ENCODE measurements at places on chromosomes 1 and 21. TPM values are rescaled to one million over a fixed set of nuclear protein-coding genes. Genes with fewer than 3 reads are reported as not detected.

The SPRR3 gene
- not detected for total RNA-seq

DNA sequence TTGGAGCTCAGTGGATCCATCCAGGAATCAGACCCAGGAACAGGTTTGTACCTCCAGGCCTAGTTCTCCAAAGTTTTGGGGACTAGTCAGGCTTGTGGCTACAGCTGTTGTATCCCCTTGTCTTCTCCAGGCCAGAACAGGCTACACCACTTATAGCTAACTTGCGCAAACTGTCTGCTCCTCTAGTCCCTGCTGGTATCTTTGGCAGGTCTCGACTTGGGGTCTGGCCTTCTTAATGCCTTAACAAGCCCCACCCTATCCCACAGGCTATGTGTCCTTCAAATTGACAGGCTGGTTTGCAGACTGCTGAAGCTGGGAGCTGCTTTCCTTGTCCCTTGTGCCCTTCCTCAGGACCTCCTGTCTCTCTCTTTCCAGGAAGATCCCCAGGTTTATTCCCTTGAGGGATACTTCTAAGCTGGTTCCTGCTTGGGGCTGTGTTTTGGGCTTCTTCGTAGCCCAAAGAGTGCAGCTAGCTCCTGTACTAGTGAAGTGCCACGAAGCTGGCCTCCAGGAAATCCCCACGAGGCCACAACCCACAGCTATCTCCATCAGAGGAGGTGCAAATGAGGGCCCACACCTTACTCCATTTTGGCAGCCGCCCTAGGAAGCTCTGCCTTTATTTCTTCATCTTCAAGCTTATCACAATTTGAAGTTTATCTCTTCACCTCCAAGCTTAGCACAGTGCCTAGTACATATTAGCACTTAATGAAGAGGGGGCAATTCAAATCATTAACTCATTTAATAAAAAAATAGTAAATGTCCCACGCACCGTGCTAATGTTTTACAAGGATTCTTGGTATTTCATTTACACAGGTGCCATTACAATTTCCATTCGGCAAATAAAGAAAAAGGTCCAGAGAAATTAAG lies 683 bp upstream of the DMAP1 start:
- no peak for DNase-seq

DNA sequence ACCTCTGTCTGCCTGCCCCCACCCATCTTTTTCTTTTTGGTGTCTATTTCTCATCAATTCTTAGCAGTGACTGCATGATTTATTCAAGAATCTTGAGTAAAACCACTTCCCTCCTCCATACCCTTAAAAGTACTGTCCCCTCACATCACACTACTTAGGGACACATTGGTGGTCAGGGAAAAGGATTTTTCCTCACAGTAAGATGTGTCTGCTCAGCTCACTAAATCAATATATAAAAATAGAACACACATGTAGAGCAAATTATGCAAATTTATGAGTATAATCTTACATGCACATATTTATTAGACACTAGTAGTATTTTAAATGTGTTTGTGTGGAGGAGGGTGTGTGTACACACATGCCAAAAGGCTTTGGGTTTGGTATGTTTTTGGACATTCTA lies 202.0 kb downstream of the PBX1 start:
- no peak for DNase-seq

The SIPA1L2 gene
- 33.7 TPM for total RNA-seq

GRCh38 chr1:154453161-154453560 lies 48.0 kb downstream of the IL6R start:
- no peak for DNase-seq

The SCCPDH gene
- total RNA-seq, result 80.3 TPM

DNA sequence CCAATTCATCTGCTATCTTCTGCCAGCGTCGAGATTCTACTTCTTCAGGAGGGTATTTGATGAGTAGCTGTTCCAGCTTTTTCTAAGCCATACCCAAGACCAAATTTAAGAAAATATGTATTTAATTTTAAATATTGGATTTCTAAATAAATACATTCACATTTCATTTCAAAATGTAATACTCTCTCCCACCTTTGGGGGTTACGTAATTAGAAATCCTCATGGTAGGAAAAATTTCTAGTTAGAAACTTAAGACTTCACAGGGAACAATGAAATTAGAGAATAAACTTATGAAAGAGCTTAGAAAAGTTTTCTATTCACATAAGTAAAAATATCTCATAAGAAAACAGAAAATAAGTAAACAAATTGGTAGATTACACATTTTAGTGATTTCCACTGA lies 102.9 kb downstream of the ZZZ3 start:
- no peak for DNase-seq

DNA sequence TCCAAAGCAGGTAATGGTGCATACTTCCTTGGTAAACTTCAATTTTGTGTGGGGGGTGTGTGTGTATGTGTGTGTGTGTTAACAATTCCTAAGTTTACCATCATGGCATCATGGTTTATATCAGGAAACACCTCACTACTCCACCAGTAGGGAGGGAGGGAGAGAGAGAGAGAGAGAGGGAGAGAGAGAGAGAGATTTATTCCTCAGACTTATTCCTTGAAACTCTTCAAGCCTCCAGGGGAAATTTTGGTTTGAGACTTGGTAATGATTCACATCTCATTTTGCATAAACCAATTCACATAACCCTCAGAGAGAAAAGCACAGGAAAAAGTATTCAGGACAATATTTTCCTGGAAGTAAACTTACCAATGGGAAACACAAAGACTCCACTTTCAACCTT lies 115.0 kb downstream of the TTLL7 start:
- no peak for DNase-seq

GRCh38 chr21:35394634-35395369 lies 345.7 kb upstream of the RUNX1 start:
- no peak for DNase-seq

DNA sequence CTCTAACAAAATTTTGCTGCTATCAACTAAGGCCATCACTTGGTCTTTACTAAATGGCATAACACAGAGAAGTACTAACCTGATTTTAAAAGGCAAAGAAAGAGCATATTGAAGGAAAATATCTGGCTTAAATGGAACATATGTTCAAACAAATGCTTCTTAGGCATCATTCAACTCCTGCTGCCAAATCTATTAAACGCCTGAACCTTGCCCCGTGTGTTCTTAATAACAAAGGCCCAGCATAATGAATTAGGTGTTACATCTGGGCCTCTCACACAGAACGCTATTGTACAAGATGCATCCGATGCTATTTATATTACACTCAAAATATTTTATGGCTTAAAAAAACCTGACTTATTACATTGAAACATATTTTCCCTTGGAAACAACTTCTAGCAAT lies 48.4 kb downstream of the B3GALNT2 start:
- DNase-seq, result no peak

The LCE3D gene
- total RNA-seq, result not detected

GRCh38 chr1:212207822-212208520 lies 77.2 kb upstream of the PPP2R5A start:
- DNase-seq, result no peak

DNA sequence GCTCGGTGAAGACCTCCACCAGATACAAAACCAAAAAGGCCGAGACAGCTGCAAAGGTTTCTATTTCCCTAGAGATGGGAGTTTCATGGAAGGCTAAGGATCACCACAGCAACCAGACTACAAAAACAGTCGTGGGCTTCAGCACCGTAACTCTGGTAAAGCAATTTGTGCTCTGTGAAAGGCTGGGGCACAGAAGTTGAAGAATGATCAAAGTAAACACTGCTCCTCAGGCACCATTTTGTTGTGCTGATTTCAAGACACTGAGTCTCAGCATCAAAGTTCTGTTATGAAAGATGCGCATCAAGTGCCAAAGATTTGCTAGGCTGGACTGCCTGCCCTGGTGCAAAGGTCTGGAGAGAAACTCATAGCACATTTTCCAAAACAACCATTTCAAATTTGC lies 116.2 kb downstream of the TGFBR3 start:
- no peak for DNase-seq

GRCh38 chr1:203025686-203026030 lies 633 bp upstream of the PPFIA4 start:
- no peak for DNase-seq

- DNase-seq, result peak; percentile 82
Measured at GRCh38 chr1:234260578-234260977, 112.7 kb upstream of the COA6 start.

GRCh38 chr21:16834791-16835190 lies 678.1 kb upstream of the CXADR start:
- DNase-seq, result no peak

DNA sequence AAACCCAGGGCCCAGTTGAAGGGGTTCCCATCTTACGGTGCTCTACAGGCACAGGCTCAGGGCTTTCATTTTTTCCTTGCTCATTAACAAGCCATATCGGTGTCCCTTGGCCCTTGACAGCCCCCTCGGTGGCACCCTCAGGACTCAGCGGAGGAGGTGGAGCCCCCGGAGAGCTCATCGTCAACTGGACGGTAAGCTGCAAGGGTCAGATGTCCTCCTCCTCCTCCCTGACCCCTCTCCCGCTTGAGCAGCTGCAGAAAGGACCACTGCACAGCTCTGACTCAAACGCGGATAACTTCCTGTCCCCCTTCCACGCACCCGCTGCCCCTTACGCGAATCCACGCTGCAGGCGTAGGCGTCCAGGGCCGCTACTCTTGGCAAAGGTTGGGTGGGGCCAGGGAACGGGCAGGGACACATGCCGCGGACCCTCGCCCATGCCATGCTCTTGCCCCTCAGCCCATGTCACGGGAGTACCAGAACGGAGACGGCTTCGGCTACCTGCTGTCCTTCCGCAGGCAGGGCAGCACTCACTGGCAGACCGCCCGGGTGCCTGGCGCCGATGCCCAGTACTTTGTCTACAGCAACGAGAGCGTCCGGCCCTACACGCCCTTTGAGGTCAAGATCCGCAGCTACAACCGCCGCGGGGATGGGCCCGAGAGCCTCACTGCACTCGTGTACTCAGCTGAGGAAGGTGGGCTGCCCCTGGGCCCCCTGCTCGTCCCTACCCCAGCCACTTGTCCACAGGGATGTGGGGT lies 14.7 kb downstream of the TMEM81 start:
- DNase-seq, result no peak

- DNase-seq, result no peak
Measured at GRCh38 chr1:80083892-80084291, 1077.4 kb upstream of the ADGRL4 start.

- DNase-seq, result no peak
Measured at GRCh38 chr1:109443476-109443875, 17.2 kb upstream of the PSMA5 start.

The TMEM82 gene
- total RNA-seq, result not detected

- peak; percentile 25 for DNase-seq
Measured at GRCh38 chr21:36591326-36591970, 107.5 kb upstream of the SIM2 start.

- DNase-seq, result peak; percentile 30
Measured at GRCh38 chr1:244460197-244460596, 876 bp upstream of the CATSPERE start.

GRCh38 chr1:239547987-239548386 lies 161.6 kb downstream of the CHRM3 start:
- DNase-seq, result peak; percentile 34

DNA sequence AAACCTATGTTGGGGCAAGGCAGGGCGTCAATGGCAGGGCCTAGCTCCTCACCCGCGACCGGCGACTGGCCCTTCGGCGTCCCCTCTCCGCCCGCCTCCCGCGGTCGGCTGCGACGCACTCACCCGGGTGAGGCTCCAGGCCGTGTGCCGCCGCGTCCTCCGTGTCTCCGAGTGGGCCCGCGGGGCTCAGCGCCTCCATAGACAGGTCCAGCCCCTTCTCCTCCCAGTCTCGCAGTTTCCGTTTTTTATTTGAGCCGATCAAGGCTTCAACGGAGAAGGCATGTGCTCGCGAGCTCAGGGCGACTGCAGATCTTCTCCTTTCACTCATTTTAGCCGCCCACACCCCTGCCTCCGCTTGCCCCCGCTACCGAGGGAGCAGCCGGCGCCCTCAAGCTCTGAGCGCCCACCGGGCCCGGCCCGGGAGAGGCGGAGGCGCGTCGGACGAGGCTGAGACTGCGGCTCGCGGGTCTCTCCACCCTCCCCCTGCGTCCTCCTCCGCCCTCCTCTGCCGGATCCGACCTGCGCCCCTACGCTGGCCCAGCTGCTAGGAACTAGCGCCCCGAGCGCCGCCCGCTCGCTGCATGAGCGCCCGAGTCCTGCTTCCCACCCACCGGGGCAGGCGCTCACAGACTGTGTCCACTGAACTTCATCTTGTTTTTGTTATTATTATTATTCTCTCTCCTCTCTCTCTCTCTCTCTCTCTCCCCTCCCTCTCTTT lies 516 bp downstream of the TBX15 start:
- DNase-seq, result peak; percentile 82

The BATF3 gene
- 12.4 TPM for total RNA-seq

DNA sequence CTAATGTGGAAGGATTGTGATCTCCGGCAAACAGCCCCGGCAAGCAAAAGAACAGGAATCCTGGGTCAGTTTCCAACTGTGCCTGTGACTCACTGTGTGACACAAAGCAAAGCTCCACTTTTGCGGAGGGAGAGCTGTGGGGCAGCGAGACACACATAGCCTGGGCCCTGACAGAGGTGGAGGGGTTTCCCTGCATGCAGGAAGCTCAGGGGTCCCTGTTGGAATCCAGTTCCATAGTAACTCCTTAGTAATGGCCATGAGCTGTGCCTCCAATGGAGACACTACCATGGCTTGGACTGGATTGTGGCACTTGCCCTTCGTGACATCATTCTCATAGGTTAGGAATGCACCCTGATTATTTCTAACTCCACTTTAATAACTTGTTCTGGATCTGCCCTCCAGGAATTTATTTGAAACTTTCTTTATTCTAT lies 47.0 kb upstream of the ATF3 start:
- peak; percentile 64 for DNase-seq

- no peak for DNase-seq
Measured at GRCh38 chr1:77182083-77182482, 37.1 kb downstream of the PIGK start.

DNA sequence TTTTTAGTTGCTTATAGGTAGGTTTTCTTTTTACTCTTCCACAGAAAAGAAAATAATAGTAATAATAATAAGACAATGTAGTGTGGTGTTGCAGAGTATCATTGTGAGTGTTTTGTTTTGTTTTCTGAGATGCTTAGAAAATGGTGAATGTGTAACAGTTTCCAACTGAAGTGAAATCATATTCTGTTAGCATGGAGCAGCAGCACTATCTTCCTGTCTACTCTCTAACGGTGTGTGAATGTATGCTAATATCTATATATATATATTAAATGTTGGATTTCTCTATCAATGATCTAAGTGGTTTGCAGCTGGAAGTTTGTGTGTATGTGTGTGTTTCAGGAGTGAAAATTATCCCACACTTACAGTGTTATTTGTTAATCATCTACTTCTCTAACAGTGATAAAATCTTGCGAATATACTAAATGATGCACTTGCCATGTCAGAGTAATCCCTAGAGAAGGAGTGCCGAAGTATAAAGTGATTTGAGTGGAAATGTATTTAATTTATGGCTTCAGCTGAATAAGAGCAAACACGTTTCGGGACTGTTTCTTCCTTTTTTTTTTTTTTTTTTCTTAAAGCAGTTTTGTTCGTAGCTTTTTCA lies 377 bp downstream of the SAMD13 start:
- no peak for DNase-seq

The KIF26B gene
- 1.1 TPM for total RNA-seq

GRCh38 chr21:14013056-14013603 lies 197.6 kb downstream of the LIPI start:
- no peak for DNase-seq

DNA sequence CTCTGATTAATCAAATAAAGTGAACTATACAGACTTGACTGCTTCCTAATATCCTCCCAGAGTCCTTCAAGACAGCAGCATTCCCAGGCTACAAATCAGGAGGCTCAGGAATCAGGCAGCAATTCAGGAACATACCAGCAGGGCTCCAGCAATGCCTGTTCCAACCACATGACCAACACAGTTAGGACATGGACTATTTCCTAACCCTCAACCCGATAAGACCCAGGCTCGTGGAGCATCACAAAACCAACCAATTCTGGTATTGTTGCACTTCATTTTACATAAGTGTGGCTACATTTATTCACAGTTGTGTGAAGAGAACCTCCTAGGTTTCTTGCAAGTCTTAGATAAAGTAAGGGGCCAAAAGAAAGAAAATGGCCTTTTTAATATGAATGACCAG lies 546.2 kb upstream of the ADGRL2 start:
- peak; percentile 20 for DNase-seq

Data from Daoy (cell line).